Right cardiac atrium (tissue), 5 donors: ENCODE measurements at places on chromosomes 12 and 14. TPM values are rescaled to one million over a fixed set of nuclear protein-coding genes. Genes with fewer than 3 reads are reported as not detected.

Gene MFAP5
- total RNA-seq: 20.6 TPM

Gene LACRT
- not detected for total RNA-seq

Gene RERG
- 5.1 TPM for total RNA-seq

Gene TMEM117
- total RNA-seq: 11.7 TPM

Gene ART4
- 9.2 TPM for total RNA-seq

Gene KERA
- not detected for total RNA-seq

Gene GUCY2C
- total RNA-seq: not detected

Gene AKAP3
- total RNA-seq: 4.5 TPM

Gene JPH4
- total RNA-seq: 0.11 TPM

Gene HCAR1
- not detected for total RNA-seq

Gene NUAK1
- 22.6 TPM for total RNA-seq

Gene DAO
- total RNA-seq: not detected

Gene PLEKHG3
- 53.4 TPM for total RNA-seq

Gene EAPP
- total RNA-seq: 25.3 TPM

Gene OAS3
- 9.6 TPM for total RNA-seq

Gene FIGNL2
- total RNA-seq: 0.26 TPM

Gene AKT1
- 125 TPM for total RNA-seq

Gene ANO4
- total RNA-seq: not detected

Gene RNF31
- 40.6 TPM for total RNA-seq

Gene IL31
- total RNA-seq: not detected

Gene KDM2B
- 16.0 TPM for total RNA-seq

Gene KCNA5
- total RNA-seq: 119 TPM

Gene PROX2
- not detected for total RNA-seq

Gene SYNDIG1L
- total RNA-seq: 0.09 TPM

Gene PTPRB
- total RNA-seq: 40.0 TPM

Gene SLC17A8
- total RNA-seq: not detected

Gene SLC2A3
- 23.8 TPM for total RNA-seq

Gene KRT82
- not detected for total RNA-seq

Gene RD3L
- total RNA-seq: 17.8 TPM

Gene DNAI7
- 1.3 TPM for total RNA-seq
